SW480 (cell line): ENCODE measurements at places on chromosomes 6 and 20.

DNA sequence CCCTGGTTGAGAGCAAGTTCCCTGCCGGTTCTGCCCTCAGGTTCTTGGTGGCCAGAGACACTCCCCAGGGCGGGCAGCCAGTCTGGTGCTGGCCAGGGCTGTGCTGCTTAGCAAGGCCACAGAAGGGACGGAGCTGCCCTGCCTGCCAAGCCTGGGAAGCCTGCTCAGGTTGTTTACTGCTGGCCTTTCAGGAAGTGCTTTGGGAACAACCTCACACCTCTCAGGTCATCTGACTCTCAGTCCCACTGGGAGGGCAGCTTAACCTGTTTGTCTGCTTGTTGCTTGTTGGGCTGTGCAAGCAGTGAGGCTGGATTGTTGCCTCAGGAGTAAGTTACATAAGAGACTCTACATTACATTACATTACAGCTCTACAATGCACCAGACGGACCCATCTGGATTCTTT is 75.8 kb upstream of the AFDN start:
- no peak for DNase-seq

- DNase-seq, result no peak
Measured at GRCh38 chr6:35648203-35648602, 40.5 kb downstream of the FKBP5 start.

DNA sequence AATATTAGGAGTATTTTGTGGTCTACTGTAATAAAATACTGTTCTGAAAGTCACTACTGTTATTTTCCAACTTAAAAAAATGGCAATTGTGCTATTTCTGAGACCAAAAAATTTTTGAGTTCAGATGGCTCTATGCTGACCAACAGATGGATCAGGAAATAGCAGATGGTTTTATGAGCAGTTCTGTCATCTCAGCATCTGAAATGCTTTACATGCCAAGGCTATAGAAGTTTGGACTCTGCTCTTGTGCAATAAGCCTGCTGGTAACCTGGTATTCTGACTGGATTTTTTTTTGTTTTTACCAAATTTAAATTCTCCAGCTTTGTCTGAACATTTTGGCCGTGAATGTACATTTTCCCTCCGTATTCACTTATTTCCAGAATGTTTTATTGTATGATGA is 1127.5 kb downstream of the GRIK2 start:
- no peak for DNase-seq

- DNase-seq, result no peak
Measured at GRCh38 chr20:38969708-38970107, 7.6 kb downstream of the DHX35 start.
